Ovary (tissue), 10 donors: ENCODE measurements at places on chromosomes 6 and 20.

- DNase-seq: no peak
Observed at GRCh38 chr6:112252571-112253497, 1.5 kb downstream of the LAMA4 start.

DNA sequence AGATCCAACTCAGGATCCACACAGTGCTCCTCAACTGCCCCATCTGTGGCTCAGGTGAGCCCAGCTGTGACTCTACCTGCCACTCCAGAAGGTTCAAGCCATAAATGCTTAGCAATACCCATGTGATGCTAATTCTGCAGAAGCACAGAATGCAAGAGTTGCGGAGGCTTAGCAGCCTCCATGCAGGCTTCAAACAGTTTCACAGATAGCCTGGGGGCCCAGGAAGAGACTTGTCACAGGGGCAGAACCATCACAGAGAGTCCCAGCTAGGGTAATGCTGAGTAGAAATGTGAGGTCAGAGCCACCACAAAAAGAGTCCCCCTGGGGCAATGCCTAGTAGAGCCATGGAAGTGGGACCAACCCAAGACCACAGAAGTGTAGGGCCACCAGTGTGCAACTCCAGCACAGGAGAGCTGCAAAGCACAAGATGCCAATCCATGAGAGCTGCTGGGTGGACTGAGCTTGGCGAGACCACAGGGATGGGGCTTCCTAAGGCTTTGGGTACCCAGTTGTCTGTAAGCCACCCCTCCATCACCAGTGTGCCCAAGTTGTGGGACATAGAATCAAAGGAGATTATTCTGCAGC is 283.9 kb downstream of the UBE3D start:
- no peak for DNase-seq

- DNase-seq: no peak
Observed at GRCh38 chr6:139862311-139862710, 487.9 kb upstream of the CITED2 start.

- DNase-seq: no peak
Observed at GRCh38 chr20:52889225-52889624, 82.9 kb upstream of the TSHZ2 start.

GRCh38 chr6:37618916-37619590 is 78.6 kb downstream of the MDGA1 start:
- no peak for DNase-seq

- no peak for DNase-seq
Observed at GRCh38 chr6:23073821-23074220, 504.5 kb downstream of the HDGFL1 start.

GRCh38 chr6:139051396-139052060 is 23.0 kb downstream of the ABRACL start:
- no peak for DNase-seq
